ENCODE measurements at places on chromosomes 7 and 10.

DNA sequence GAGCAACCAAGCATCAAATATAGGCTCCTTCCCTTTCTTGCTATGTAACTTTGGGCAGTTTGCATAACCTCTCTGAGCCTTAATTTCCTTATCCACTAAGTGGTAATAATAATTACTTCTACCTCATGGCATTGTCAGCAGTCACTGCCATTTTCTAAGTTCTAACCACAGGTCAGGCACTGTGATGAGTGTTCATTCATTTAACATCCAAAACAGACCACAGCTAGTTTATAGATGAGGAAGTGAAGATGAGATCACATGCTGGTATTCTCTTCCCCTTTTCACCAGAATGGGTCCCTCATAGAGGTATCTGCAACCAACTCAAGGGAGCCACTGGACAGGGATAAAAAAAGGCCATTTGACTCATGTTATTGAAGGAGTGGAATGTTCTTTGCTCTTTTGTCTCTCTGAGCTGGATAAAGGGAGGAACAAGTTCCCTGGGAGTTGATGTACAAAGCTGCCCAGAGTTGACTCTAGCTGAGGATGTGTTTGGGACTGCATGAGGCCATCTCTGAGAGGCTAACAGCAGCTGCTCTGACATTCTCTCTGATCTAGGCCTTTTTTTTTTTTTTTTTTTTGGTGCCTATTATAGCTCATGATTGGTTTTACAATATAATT lies 65.0 kb downstream of the DNAJC12 start:
- DNase-seq = no peak

GRCh38 chr10:992467-992866 lies 4.2 kb downstream of the GTPBP4 start:
- no peak for DNase-seq

DNA sequence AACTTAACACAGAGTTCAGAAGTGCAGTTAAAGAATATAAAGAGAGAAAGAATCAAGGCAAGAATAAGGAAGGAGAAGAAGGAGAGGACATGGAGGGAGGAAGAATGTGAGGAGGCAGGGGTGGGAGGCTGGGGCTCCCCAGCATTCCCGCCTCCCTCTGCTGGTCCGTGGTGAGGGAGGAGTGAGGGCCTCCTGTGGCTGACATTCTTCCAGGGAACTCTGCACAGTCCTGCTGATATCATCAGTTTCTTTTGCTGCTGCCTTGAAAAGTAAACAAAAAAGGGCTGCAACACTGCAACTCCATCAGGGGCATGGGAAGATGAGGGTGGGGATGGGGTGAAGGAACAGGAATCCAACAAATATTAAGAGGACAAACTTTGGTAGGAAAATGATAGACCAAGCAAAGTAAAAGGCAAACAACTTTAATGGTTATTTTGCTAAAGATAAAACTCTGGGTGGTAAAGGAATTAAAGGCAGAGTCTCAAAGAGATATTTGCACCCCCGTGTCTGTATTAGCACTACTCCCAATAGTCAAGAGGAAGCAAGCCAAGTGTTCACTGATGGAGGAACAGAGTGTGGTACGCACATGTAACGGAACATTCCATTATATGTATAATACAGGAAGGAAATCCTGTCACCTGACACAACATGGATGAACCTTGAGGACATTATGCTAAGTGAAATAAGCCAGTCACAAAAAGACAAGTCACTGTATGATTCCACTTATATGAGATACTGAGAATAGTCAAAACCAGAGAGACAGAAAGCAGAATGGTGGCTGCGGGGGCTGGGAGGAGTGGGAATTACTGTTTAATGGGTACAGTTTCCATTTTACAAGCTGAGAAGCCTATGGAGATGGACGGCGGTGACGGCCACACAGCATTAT lies 8.0 kb upstream of the SPOCK2 start:
- no peak for DNase-seq

- no peak for DNase-seq
These were observed 8.0 kb downstream of the SEPHS1 start for GRCh38 chr10:13340068-13340467.

DNA sequence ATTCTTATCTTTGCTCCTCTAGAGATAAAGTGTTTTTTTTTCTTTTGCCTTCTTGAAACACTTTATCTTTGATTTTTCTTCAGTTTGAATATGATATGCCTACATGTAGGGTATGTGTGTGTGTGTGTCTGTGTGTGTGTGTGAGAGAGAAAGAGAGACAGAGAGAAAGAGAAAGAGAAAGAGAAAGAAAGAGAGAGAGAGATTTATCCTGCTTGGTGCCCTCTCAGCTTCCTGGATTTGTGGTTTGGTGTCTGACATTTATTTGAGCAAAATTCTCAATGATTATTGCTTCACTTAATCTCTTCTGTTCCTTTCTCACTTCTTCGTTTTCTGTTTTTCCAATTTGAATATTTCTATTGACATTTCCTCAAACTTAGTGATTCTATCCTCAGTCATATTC lies 60.3 kb downstream of the RAB18 start:
- no peak for DNase-seq

GRCh38 chr10:128210215-128211063 lies 84.2 kb upstream of the MKI67 start:
- peak; percentile 52 for DNase-seq

DNA sequence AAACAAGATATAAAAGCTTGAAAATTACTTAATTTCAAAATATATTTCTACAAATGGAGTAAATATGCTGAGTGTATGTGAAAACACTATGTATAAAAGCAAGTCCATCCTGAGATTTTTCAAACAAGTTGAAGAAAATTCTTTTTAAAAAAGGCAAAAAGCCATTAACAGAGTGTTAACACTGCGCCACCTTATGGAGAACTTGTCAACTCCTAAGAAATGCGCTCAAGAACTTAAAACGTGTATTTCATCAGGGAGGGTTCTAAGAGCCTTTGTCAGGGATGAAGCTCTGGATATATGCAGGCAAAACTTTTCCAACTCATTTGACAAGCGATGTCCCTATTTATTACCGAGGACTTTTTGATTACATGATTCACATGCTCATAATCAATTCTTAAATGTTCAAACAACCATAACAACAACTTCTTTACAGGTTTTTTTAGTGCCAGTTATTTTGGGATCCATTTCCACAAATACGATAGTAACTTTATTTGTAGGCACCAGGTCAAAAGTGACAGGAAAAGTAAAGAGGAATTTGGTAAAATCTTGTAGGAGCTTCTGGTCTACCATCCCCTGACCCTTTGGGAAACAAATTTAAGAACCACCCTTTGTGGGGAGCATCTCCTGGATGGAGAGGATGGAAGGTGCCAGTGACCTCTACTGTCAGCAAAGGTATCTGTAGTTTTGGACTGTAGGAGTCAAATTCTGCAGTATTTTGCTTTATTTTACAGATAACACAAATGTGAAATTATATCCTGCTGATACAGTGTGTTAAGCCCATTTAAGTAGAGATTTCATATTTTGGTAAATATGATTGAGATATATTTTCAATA lies 23.2 kb downstream of the CALCR start:
- no peak for DNase-seq

- DNase-seq = no peak
These were observed 283.6 kb downstream of the SUGCT start for GRCh38 chr7:40418448-40418847.

- no peak for DNase-seq
These were observed 44.9 kb upstream of the CNPY1 start for GRCh38 chr7:155591055-155591775.

- no peak for DNase-seq
These were observed 74.3 kb downstream of the GRK5 start for GRCh38 chr10:119281581-119282071.

GRCh38 chr10:118998183-118998582 lies 31.3 kb upstream of the NANOS1 start:
- DNase-seq = no peak

DNA sequence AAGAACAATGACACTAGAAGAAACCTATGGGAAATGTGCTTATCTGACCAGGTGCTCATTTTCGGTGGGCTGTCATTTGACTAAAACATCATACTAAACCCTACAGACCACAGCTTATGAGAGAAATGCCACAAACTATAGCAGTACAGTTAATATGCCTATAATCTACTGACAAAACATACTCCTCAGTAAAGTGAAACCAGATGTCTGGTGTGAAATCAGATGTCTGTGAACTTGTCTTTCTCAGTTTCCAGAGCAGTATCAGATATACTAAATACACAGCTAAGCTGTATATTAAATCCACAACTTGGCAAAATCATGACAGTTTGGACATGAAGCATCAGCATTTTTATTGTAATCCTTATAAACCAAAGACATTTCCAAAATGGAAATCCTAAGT lies 3.3 kb downstream of the IMMP2L start:
- DNase-seq = no peak

GRCh38 chr10:131982796-131983195 lies 1.1 kb upstream of the BNIP3 start:
- DNase-seq = no peak

DNA sequence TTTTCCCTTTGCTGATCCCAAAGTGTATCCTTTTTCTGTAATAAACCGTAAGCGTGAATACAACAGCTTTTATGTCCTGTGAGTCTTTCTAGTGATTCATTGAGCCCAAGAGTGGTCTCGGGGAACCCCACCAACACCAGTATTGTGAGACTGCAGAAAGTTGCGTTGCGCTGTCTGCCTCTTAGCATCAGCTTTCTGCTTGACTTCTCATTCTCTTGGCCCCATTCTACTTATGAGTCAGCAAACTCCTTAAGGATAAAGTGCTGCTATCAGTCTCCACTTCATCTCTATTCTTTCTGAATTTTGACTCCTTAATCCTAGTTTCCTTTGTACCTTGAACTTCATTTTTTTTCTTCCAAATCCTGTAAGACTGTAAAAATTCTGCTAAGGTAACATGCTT lies 184.3 kb upstream of the MBL2 start:
- DNase-seq = no peak

DNA sequence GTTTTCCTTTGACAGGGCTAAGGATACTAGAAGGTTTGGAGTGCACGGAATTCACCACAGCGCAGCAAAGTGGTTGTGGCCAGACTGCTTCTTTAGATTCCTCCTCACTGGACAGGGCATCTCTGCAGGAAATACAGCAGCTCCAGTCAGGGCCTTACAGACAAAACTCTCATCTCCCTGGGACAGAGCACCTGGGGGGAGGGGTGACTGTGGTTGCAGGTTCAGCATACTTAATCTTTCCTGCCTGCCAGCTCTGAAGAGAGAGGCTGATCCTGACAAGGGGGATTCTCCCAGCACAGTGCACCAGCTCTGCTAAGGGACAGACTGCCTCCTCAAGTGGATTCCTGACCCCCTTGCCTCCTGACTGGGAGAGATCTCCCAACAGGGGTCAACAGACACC lies 1257.9 kb downstream of the NXPH1 start:
- no peak for DNase-seq

- no peak for DNase-seq
These were observed 165.8 kb downstream of the KLF6 start for GRCh38 chr10:3619241-3619640.

DNA sequence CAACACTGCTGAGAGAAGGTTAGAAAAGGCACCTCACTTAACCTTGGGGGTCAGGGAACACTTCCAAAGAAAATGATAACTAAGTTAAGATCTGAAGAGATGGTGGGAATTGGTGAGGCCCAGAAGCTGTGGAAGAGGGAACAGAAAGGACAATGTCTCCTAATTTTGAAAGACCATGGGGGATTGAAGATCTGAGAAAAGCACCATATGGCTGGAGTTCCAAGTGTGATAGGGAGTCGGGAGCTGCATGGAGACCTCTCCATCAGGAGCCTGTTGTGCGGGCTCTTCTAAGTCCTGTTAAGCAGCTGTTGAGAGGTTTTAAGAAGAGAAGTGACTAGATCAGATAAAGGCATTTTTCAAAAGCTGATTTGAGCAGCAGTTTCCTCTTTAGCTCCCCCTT lies 254.3 kb downstream of the CDK14 start:
- no peak for DNase-seq

- no peak for DNase-seq
These were observed 98.1 kb upstream of the LRRC4 start for GRCh38 chr7:128129224-128129864.

DNA sequence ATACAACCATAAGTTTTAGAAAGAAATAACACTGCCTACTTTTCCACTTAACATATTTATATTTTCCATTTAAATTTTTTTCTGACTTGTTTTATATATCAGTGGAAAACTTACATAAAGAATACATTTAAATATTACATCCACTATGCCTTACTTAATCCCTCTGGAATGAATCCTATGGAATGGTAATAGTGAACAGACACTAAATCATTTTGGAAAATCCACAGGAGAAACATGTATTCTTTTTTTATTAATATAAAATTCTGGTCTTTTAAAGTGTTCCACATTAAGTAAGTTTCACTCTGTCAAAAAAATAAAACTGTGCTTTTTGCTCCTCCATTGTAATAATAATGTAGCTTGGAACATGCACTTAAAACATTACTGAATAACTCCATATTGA lies 236.8 kb upstream of the LRRN3 start:
- no peak for DNase-seq

GRCh38 chr7:150405584-150406311 lies 26.6 kb downstream of the ZNF775 start:
- DNase-seq = no peak

DNA sequence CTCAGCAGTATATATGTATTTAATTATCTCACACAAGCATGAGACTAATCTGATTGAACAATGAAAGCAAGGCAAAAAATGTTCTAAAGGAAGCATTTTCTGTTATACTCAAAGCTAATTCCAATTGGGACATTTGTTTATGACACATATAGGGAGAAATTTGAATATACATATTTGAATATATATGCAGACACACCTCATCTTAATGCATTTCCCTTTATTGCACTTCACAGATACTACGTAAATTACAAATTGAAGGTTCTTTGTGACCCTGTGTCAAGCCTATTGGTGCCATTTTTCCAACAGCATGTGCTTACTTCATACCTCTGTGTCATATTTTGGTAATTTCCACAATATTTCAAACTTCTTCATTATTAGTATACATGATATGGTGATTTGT lies 132.1 kb upstream of the STEAP1 start:
- no peak for DNase-seq

DNA sequence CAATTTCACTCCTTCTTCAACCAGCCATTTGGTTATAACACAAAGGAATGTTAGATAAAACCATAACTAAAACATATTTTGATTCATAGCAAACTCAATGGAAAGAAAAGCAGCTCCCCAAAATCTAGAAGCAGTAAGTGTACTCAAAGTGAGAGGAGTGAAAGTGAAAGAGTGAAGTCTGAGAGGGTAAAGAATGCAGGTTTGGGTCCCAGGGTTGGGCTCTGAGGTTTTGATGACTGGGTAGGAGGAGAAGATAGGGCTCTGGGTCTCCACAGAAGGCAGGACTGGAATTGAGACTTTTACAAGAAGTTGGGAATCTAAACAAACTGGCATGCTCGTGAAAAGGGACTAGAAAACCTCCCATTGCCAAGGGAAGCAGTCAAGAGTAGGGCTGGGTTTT lies 85.4 kb upstream of the RSU1 start:
- DNase-seq = no peak

DNA sequence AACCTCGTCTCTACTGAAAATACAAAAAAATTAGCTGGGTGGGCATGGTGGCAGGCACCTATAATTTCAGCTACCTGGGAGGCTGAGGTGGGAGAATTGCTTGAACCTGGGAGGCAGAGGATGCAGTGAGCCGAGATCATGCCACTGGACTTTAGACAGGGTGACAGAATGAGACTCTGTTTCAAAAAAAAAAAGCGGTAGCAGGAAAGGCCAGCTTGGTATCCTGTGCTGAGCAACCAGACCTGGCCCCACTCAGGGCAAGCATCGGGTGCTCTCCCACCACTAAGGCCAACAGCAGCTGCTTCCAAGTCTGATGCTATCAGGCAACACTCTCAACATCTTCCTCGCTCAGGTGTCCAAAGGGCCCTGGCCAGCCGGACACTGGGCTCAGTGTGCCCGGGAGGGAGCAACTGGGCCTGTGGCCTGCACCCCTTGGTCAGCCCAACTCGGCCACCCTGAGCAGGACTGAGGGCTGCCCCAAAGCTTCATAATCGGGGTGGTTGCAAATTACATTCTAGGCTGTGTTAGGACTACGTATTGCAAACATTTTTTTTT lies 44.3 kb upstream of the MSMB start:
- DNase-seq = no peak

Data from stimulated activated CD4-positive, alpha-beta T cell treated with anti-CD3 and anti-CD28 coated beads, TNF-alpha, amount 100 ng/mL, for 48 hours (primary cell).